ENCODE measurements at places on chromosomes 5 and 9.

GRCh38 chr9:129355631-129356030, 177.6 kb upstream of the IER5L start:
- DNase-seq, result no peak

DNA sequence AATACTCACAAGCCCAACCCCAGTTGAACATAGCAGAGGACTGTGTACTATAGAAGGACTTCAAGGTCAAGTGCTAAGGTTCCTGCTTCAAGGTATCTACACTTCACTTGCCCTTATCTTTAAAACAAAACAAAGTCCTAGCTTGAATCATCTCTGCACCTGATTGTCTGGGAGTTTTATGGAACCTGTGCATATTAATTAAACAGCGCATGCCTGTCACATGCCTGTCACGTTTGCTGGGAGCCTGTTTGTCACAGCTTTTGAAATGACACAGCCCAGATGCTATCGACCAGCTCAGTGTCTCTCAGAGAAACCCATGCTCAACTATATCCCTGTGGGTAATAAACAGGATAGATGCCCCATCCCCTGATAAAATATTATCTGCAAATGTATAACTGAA, 476.0 kb downstream of the ZSWIM6 start:
- DNase-seq, result no peak

DNA sequence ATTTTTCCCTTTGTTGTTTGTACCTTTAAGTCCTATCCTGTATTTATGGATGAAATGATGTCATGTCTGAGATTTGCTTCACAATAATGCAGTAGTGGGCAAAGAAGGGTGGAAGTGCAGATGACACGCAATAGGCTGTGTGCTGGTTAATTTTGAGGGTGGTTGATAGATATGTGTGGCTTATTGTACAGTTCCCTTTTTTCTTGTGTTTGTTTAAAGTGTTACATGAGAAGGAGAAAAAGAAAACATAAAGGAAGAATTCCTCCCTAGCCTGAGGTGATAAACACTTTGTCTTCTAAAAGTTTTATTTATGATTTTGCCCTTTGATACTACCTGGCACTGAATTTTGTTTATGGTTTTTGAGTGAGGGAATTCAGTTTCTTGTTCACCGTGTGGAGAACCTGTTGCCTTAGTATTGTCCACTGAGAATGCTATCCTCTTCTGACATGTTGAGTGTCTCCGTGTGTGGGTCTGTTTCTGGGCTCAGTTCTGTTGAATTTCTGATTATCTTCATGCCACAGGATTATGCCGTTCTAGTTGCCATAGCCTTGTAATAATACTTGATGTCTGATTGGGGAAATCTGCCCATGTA, 52.3 kb upstream of the FAM120AOS start:
- DNase-seq, result no peak

- DNase-seq, result no peak
These were observed 27.2 kb downstream of the PRRC2B start for GRCh38 chr9:131420980-131421624.

DNA sequence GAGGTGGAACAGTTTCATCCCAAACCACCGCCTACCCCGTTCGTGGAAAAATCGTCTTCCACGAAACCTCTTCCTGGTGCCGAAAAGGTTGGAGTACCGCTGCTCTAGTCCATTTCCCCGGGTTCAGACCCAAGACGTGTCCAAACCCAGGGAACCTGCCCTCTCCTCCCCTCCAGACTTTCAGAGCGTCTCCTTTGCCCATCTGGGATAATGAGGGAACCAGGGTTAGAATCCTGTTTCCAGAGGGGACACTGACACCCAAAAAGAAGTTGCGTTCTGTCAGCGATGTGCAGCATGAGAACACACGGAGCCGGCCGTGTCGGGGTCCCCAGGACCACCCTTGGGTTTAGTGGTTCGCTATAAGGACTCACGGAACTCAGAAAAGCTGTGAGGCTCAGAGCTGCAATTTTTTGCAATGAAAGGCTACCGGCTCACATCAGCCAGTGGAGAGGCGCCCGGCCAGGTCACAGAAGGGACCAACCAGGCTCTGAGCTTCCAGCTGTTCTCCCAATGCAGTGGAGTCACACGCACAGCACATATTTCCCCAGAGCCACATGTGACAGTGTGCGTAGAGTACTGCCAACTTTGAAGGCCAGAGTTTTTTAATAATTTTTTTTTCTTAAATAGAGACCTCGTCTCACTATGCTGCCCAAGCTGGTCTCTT, 19.4 kb downstream of the LAMC3 start:
- DNase-seq, result no peak

DNA sequence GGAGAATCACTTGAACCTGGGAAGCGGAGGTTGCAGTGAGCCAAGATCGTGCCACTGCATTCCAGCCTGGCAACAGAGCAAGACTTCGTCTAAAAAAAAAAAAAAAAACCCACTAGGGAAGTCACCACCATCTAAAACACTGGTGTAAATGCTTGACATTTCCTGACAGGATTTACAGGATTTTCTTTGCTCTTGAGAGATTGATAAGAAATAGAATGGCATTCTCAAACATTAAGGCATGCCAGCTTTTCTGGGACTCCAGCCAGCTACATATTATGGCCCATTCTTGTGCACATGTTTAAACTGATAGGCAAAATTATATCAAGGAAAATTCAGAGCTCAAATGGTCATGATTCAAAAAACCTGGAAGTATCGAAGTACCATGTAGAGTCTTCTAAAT, 28.7 kb downstream of the GTF3C4 start:
- DNase-seq, result no peak

DNA sequence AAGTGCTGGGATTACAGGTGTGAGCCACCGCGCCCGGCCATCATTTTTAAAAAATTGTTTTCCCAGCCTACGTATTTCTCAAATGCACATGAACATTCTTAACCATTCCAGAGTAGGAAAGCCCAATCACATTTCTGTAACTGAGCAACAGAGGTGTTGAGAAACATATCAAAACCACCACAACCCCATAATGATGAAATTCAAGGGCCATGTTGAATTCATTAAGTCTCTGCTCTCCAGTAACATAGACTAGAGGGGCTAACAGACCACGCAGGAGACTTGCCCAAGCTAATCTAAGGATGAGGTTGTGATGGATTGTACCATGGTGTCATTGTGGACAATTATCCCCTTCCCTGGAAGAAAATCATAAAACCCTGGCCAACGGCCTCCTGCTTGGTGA, 52.9 kb downstream of the MYO10 start:
- DNase-seq, result no peak

DNA sequence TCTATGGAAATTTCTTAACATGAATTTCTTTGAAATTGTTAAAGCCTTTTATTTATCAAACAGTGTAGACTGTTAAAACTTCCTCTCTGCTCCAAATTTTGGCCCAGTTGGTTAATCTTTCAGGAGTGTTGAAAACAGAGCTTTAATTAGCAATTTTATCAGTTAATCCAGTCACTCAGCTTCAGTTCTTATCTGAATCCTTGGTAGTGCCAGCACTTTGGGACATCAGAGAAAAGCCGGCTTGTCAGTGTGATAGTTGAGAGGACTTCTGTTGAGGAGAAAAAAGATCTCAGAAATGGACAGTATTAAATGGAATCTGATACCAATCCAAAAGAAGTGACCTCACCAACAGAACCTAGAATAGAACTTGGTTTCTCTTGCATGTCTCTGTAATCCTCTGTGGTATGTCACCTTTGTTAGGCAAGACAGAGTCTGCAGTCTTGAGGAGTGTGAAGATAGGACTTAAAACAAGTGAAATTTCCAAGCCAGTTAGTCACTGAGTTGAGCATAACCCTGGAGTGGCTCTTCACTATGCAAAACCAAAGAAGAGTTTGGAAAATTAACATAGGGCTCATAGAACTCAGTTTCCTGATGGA, 251.8 kb downstream of the NNT start:
- DNase-seq, result no peak

DNA sequence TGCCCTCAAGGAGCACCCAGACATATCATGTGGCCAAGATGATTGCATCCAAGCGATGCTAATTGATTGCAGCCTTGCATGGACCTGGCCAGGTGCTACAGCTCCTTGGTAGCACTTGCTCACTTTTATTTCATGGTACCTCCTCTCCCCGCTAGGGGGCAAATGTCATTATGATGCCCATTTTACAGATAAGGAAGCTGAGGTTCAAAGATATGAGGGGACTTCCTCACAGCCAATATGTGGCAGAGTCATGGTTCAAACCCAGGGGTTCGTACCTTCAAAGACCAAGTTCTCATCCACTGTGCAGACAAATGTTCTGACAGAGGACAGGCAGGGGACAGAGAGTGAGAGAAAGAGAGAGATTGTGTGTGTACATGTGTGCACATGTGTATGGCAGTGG, 21.9 kb upstream of the KCNMB1 start:
- DNase-seq, result no peak

DNA sequence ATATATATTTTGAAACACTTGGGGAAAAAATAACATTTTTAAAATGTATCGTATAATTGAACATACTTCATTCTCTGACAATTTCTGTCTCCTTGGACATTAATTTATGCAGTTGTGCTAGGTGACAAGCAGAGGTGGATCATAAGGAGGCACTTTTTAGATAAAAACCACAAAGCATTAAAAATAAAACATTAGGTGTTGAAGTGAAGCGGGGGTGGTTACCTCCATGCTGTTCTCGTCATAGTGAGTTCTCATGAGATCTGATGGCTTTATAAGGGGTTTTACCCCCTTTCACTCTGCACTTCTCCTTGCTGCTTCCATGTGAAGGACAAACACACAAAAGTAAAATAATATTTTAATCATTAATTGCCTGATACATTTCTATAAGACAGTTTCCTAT, 11.9 kb upstream of the COX7C start:
- no peak for DNase-seq

GRCh38 chr9:130433168-130433946, 11.4 kb upstream of the ASS1 start:
- no peak for DNase-seq

DNA sequence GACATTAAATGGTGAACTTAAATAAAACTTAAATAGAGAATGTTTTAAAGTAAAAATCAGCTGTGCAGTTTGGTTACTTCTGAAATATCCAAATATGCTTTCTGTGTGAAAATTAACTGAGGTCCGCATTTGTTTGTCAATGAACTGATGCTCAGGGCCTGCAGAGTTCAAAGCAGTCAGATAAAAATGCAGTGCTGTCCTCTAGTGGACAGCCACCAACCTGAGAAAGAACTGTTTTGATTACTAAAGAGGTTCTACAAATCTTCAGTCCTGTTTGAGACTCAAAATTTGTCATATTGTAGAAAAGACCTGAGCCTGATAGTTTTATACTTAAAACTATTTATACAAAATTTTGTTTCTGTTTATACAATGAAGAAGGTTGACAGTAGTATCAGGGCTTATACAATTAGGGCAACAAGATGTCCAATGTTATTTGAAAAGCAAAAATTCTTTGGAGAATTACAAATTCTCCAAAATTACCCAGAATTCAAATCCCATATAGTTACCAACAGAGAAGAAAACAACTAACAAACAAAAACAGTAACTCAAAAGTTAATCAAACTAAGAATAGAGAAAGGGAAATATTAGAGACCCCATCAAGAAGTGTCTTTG, 232.3 kb upstream of the TBCA start:
- no peak for DNase-seq

DNA sequence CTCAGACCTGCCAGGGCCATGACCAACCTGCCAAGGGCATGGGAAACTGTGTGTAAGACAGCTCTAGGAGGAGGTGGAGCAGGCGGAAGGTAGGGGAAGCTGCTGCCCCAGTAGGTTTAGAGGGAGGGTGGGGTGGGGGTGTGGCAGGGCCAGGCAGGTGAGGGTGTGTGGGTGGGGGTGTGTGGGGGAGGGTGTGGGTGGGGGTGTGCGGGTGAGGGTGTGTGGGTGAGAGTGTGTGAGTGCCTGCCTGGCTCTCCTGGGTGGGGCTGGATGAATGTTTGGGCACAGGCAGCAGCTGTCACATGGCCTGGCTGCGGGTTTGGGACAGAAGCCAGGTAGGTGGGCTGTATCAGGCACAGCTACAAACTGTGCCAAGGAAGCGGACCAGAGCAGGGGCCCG, 8.8 kb upstream of the N4BP3 start:
- no peak for DNase-seq

DNA sequence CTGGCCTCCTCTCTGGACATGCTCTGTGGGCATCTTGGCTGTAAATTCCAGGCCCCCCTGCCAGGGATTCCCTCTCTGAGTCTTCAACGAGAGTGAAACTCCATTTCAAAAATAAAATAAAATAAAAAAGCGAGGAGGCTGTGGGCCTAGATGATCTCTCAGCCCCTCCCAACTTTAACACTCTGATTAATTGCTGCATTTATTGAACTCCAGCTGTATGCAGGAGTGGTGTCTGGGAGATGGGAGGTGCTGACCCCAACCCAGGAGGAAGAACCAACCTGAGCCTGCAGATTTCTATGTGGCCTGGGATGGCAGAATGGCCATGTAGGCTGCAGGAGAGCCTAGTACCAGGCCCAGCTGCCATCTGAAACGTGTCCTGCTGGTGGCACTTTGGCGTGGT, 154.5 kb upstream of the IER5L start:
- DNase-seq, result no peak
